Stimulated activated CD8-positive, alpha-beta memory T cell treated with anti-CD3 and anti-CD28 coated beads, Interleukin-4, amount 100 ng/mL, for 4 hours (primary cell): ENCODE measurements at places on chromosomes 16 and 17.

GRCh38 chr16:79082970-79083369, 517.6 kb downstream of the MAF start:
- no peak for DNase-seq

- no peak for DNase-seq
Measured at GRCh38 chr16:24544640-24545039, 5.3 kb downstream of the RBBP6 start.

DNA sequence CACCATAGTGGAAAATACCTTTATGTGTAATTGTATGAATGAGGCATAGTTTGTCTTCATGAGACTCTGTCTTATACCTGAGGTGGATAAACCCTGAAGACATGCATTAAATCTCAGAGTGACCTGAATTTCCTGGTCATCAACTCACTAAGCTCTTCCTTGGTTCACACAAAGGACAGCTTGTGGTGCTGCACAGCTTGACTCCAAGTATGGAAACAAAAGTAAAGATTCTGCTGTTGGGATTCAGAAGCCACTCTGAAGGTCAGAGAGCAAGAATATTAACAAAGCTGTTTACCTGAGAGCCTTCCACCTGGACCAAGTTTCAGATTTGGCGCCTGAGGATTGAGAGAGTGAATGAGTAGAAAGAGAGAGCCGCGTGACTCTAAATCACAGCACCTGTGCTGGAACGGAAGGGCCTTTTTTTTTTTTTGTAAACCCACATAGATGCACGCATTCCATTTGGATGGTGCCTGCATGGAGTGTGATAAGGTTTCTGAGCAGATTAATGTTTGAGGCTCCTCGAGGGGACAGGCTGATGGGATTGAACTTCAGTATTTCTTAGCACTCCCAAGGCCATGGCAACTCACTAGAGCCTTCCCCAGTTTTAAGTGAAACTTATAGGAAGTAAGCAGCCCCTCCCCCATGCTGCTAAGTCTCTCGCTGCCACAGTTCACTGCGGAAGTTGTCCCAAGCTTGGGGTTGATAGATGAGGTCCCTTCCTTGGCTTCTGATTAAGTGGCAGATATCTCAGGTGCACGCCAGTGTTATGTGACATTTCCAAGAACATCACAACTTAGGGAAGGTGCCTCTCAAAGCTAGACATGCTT, 28.7 kb downstream of the CALB2 start:
- DNase-seq: no peak

GRCh38 chr16:56916571-56917403, 15.2 kb upstream of the HERPUD1 start:
- no peak for DNase-seq

DNA sequence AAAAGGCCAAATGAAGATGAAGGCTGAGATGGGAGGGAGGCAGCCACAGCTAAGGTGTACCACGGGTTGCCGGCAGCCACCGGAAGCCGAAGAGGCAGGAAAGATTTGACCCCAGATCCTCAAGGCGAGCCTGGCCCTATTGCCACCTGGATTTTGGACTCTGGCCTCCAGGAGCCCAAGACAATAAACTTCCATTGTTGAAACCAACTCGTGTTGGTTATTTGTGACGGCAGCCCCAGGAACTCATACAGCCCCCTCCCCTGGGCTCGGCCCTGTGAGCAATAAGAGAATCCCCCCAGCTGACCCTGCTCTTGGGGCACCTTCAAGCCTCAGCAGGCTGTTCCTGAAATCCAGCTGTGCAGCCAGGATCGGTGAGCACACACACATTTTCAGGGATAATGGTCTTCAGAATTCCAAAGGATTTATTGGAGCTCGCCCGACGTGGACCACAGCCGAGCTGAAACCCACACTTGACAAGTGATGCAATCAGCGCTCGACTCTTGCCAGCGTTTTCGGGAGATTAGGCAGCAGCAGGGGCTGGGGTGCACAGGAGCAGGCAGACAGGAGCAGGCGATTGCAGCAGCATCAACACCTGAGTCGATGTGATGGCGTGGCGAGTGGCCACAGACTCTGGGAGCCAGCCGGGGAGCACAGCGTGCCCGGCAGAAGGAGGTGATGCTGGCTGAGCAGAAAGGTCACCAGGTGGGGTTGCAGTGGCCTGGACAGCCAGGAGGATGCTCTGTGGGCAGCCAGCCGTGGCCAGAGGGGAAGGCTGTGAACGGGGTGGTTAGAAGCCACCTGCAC, 22.4 kb upstream of the CBX4 start:
- DNase-seq: no peak

- no peak for DNase-seq
Measured at GRCh38 chr17:77694391-77695363, 263.8 kb upstream of the TNRC6C start.

DNA sequence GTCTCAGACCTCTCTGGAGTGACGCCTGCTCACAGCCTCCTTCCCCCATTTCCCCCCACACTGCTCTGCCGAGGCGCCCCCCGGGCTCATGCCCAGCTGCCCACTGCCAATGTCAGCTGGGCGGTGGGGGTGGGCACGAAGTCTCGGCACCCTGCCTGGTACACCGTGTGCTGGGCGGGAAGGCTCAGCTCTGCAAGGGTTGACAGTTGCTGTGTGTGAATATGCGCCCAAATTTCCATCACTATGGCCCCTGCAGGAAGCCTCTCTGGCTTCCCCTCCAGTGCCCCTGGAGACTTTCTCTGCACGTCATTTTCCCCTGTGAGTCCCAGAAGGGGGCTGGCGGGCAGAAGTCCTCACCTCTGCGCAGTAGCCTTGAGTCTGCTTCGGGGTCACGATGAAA, 11.6 kb upstream of the CAMKK1 start:
- no peak for DNase-seq

- no peak for DNase-seq
Measured at GRCh38 chr16:642189-643049, 791 bp downstream of the MCRIP2 start.

DNA sequence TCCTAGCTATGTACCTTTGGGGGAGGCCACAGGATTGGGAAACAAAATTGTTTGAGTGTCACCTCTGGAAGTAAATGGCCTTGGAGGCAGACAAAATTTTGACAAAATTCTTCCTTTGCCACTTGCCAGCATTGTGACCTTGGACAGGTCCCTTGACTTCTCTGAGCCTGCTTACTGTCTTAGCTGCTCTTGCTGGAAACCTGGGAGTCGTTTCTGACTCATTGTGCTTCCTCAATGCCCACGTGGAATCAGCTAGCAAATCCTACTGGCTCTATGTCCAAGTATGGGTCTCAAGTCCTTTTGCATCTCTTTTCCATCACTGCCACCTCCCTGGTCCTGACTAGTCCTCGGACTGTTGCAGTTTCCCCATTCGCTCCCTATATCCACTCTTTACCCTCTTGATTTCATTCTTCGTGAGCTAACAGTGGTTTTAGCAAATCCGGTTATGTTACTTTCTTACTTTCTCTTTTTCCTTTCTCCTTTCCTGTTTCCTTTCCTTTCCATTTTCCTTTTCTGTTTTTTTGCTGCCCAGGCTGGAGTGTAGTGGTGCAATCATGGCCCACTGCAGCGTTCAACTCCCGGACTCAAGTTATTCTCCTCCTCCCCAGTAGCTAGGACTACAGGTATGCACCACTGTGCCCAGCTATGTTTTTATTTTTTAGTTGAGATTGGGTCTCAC, 68.1 kb upstream of the LGALS9 start:
- DNase-seq: no peak

- no peak for DNase-seq
Measured at GRCh38 chr16:13153696-13154095, 252.3 kb downstream of the SHISA9 start.

GRCh38 chr17:5922476-5922875, 147.7 kb upstream of the WSCD1 start:
- no peak for DNase-seq

DNA sequence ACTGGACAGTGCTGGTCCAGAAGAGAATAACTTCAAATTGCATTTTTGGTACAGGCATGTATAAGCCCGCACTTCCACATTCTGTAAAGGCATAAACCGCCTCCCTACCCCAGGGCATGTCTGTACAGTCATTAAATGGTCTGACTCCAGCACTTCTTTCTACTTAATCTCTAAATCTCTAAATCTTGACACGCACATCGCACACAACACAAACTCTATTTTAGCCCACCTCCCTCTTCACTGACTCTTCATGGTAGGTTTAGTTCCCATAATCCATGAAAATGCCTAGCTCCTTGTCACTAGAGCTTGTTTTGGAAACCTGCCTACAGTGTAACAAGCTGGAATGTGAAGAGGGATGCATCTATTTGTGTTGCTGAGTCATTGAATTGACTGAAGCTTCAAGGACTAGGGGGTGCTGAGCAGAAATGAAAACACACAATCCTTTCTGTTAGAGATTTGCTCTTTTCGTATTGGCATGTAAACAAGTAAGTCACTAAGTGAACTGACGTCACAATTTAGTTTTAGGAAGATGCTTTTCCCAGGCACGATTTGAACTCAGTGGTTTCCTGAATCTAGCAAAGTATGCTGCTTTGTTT, 1.6 kb upstream of the DUSP14 start:
- no peak for DNase-seq

DNA sequence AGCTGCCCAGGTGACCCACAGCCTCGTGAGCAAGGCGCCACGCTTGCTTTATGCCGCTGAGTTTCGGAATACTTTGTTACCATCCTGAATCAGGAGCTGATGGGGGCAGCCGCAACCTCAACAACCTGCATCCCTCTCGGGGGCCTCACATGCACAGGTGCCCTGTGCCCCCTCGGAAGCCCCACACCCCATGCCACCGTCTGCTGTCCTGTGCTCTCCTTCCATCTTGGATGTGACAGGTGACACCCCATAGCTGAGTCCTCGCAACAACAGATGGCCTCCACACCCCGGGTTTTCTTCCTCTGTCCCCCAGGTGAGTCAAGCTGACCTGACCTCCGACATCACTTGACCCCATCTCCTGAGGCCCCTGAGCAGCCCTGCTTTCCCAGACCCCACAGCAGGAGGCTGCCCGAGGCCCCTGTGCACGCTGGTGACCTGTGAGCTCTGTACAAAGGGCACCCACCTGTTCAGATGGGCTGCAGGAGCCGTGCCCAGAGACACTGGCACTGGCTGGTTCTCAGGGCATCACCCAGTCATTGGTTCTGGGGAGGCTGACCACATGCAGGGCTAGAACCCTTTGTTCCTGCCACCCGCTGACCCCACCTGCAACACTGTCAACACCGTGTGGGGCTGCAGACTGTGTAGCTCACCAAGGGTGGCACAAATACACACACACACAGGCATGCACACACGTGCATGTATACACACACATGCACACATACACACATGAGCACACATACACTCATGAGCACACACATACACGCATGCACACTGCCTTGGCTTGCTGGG, 57.7 kb downstream of the RMI2 start:
- DNase-seq: no peak

- DNase-seq: no peak
Measured at GRCh38 chr17:81046770-81047359, 11.9 kb downstream of the BAIAP2 start.

DNA sequence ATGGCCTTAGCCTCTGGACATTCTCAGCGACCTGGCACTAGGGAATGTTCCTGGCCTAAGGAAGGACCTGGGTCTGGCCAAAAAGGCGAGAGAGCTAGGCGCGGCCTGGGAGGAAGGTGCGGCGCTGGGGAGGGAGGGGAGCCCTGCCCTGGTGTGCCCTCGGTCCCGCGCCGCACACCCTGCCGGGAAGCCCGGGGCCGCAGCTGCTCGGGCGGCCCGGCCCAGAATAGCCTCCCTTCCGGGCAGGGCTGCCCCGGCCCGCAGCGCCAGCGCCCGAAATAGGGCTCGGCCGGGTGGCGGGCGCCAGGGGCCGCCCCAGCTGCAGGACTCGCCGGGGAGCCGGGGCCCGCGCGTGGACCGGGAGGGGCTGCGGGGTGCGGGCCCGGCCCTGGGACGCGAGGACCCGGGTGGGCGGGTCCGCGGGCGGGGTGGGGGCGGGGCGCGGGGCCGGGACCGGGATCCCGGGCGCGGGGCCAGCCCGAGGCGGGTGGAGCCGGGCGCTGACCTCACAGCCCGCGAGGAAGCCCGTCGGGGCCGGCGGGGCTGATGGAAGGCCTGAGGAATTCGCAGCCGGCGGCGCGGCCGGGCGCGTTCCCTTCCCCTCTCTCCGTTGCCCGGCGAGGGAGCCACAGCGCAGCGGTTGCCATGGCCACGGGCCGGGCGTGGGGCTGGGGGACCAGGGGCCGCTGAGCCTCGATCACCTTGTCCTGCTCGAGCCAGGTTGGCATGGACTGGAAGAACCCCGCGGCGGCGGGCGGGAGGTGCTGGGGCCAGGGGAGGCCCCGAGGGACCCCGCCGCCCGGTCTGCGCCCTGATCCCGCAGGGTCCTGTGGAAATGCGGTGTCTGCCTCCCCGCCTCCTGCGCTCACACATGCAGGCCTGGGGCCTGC, 18.1 kb downstream of the SOCS3 start:
- no peak for DNase-seq

GRCh38 chr16:51312363-51313150, 161.5 kb upstream of the SALL1 start:
- DNase-seq: no peak

GRCh38 chr16:9077091-9077809, 14.2 kb upstream of the HAPSTR1 start:
- no peak for DNase-seq

DNA sequence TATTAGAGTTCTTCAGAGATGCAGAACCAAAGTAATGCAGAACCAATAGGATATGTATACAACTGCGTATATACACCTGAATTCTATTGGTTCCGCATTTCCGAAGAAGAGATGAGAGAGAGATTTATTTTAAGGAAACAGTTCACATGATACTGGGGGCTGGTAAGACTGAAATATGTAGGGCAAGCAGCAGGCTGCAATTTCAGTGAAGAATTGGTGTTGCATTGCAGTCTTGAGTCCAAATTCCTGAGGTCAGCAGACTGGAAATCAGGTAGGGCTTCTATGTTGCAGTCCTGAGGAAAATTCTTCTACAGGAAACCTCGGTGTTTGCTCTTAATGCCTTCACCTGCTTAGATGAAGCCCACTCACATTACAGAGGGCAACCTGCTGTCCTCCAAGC, 128.2 kb upstream of the MED13 start:
- DNase-seq: no peak

GRCh38 chr17:77564278-77564920, 394.1 kb upstream of the TNRC6C start:
- DNase-seq: no peak

DNA sequence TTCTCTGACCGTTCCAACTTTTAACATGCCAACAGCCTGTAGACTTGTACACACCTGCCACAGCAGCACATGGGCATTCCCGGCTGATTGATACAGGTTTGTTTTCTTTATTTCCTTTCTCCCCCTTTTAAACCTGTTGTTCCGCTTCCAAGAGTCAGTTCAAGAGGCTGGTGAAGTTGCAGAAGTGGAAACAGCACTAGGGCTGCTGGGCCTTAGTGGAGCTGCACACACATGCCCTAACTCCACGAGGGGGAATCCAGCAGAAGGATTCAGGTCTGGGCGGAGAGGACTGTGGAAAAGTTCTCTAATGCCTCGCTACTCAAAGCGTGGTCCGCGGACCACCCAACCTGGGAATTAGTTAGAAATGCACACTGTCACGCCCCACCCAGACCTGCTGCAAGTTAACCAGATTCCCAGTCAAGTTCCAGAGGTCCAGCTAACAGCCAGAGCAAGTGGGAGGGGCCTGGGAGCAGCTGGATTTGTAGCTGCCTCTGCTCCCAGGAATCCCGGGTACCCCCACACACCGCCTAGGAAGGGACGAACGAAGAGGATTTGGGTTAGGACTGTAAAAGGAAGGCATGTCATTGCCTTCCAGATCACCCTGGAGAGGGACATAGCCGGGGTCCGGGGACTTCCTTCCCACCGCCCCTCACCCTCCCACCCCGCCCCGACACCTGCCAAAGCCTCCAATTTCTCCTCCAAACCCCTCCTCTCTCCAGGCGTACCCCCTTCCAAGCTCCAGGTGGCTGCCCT, 542 bp downstream of the SLC39A11 start:
- no peak for DNase-seq

GRCh38 chr17:29112771-29113295, 67.4 kb downstream of the MYO18A start:
- DNase-seq: no peak

GRCh38 chr16:69781118-69781517, 19.0 kb downstream of the WWP2 start:
- no peak for DNase-seq
